ENCODE measurements at places on chromosomes 2 and 18.

DNA sequence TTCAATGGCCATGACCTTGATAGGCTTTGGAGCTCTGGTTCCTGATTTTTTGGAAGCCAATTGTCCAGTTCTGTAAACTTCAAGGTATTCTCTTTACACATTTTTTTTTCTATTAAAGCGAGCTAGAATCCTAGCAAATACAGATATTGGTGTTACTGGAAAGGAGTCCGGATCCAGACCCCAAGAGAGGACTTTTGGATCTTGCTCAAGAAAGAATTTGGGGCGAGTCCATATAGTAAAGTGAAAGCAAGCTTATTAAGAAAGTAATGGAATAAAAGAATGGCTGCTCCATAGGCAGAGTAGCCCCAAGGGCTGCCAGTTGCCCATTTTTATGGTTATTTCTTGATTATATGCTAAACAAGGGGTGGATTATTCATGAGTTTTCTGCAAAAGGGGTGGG is 45.1 kb downstream of the CD8B2 start:
- no peak for DNase-seq

GRCh38 chr18:57775937-57776336 is 27.2 kb downstream of the ATP8B1 start:
- DNase-seq, result peak; percentile 69

- DNase-seq, result no peak
Observed at GRCh38 chr2:45312275-45312674, 298.8 kb downstream of the SRBD1 start.

DNA sequence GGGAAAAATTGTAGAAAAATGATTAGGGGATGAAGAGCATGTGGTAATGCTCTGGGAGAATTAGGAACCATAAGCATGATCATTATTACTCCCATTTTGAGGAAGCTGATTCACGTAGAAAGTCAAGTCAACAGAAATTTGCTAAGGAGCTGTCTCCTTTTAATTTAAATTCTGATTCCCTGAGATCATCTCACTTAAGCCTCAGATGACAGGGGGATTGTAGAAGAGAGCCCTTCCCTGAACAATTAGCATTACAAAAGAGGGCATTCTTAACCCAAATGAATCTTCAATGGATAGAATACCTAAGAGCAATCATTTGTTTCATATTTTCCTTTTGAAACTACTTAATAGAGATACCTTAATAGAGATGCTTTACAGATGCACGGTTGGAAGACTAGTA is 267.9 kb downstream of the NYAP2 start:
- DNase-seq, result no peak

DNA sequence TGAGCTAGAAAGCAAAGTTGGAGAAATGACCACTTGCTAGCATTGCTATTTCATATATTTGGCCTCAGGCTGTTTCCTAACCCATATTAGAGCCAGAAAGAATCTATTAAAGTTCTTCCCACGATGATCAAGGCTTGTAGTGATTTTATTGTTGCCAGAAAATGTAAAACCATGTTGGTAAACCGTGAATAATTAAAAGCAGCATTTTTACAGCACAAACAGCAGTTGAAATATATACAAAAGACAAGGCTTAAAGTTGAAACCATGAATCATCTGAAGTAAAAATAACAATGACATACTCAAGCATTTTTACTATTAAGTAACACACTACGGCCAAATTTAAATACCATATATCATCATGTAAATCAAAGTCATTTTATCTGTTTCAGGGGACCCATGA is 27.7 kb upstream of the DSC3 start:
- DNase-seq, result no peak

DNA sequence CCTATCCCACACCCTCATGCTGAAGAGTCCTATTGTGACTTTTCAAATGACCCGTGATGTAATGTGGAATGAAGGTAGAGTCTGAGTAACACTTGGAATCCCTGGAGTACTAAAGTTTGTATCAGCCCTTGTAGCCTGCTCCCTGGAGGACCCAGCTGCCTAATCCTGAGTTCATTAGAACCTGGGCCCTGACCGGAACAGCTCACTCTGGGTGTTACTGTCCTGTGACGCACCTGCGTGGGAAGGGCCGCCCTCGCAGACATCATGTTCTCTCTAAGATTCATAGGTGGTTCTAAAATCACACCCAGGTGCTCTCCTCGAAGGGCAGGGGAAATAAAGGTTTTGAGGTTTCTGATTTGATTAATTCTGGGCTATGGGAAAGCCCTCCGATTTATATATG is 62.3 kb downstream of the NCK2 start:
- DNase-seq, result no peak

GRCh38 chr2:223797811-223798721 is 39.3 kb downstream of the AP1S3 start:
- peak; percentile 24 for DNase-seq

DNA sequence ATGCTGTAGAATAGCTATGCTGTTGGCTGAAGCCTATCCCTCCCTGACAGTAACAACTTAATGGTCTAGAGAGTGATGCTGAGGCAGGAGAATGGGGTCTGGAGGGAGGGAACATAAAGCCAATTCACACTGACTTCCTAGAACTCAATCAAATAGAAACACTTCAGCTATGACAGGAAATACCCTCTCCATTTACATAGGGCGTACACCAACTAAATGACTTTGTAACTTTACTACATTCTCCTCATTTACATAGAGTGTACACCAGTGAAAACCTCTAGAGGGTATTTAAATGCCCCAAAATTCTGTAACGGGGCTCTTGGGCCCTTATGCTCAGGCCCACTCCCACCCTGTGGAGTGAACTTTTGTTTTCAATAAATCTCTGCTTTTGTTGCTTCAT is 41.5 kb downstream of the YPEL5 start:
- DNase-seq, result no peak

- no peak for DNase-seq
Observed at GRCh38 chr2:211730215-211730614, 808.4 kb downstream of the ERBB4 start.

- peak; percentile 79 for DNase-seq
Observed at GRCh38 chr18:23302851-23303527, 150.1 kb upstream of the RIOK3 start.

DNA sequence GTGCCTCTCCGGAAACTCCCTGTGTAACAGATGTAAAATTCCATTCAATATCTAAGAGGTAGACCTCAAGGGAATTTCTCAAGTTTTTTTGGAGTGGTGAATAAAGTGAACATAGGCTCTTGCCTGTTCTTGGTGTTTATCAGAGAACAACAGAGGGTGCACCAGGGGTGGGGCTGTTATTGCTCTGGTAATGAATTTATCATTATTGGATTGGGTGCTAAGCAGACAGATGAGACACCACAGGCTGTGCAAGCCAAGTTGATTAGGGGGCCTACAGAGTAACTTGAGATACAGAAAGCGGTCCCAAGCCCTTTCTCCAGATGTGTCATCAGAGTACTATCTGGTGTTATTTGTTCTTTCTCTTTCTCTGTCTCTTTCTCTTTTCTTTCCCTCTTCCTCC is 286.3 kb downstream of the OSR1 start:
- DNase-seq, result no peak

DNA sequence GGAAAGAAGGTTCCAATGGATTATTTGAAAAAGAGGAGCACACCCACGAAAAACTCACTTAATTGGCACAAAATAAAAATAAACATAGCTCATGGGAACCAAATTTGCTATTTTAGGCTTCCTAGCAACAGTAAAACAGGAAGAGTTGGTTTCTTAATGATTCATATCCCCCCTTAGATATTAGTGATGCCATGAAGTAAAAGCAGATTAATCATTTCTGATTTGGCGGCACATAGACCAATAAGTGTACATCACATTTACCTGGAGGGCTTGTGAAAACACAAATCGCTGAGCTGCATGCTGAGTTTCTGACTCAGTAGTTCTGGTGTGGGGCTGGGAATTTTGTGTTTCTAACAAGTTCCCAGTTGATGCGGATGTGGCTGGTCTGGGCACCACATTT is 260.4 kb downstream of the SLC4A3 start:
- DNase-seq, result no peak

DNA sequence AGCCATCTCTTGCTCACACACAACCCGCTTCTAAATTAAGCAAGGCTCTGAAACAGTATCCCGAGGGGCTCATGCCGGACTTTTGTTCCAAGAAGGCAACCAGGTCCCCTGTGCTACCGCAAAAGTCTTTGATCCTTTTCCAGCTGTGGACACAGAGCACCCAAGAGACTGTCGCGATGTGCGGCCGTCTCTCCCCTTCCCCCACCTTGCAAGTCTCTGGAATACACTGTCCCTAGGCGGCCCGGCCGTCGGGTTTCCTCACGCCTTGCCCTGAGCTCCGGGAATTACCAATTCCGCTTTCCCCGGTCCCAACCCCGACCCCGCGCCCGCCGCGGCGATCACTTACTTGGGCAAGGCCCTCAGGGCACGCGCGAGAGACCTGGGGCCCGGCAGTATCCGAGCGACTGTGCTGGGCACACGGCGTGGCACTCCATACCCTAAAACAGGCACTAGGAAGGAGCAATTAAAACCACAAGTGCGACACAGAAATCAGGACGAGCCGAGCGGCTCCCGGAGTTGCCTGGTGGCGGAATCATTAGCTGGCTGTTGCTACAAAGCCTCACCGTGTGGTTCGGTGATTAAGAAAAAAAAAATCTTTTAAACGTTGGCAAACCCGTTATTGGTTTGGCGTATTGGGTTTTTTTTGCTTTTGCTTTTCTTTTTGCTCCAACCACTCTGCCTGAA is 2.2 kb upstream of the DLX1 start:
- no peak for DNase-seq

GRCh38 chr2:103396152-103396551 is 634.3 kb downstream of the TMEM182 start:
- no peak for DNase-seq
